CD4-positive, alpha-beta T cell treated with Interleukin-1 beta for 1 hour (primary cell): ENCODE measurements at places on chromosomes 16 and 17.

DNA sequence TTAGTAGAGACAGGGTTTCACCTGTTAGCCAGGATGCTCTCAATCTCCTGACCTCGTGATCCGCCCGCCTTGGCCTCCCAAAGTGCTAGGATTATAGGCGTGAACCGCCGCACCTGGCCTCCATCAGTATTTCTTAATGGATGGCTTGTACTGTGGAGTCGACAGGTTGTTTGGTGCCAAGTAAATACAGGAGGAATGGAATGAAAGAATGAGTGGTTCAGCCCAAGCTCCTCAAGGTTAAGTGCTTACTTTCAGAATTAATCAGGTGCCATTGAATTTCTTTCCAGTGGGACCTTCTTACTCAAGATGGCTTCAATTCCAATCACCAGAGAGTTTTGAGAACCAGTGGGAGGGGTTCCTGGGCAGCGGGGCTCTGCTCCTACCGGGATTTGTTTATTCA, 25.0 kb downstream of the ALOX15 start:
- no peak for DNase-seq

GRCh38 chr17:10776381-10776780, 27.5 kb downstream of the TMEM238L start:
- no peak for DNase-seq

DNA sequence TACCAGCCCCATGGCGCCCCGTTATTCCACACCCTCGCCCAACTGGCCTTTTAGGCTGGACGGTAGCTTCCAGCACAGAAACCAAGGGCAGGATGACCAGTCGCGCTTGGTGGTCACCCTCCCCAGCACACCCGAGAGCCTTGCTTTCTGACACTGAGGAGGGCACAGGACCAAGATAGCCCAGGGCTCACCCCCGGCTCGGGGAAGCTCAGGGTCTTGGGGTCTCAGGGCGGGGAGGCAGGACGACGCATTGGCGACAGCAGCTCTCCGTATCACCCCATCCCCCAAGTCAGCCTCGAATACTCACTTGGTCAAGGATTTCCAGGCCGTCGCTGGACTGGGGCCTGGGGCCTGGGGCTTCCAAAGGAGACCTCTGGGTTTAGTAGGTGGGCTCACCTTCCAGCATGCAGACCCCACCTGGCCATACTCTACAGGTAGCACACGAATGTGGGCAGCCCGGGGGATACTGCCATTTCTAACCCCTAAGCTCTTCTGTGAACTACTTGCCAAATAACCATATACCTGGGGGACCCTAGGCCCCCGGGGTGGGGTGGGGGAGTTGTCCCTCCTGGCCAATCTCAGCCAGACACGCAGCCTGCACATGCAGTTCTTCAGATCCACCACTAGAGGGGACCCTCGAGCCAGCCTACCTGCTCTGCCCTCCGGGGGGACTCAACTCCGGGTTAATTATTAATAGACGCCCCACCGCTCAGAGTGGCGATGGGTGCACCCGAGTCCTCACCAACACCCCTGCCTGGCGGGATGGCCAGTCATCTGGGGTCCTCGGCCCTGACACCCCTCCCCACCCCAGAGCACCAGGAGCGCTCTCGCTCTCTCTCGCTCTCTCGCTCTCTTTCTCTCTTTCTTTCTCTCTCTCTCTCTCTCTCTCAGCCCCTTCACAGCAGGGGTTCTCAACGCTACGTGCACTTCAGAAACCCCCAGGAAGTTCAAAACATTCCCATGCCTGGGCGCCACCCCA, 30.0 kb downstream of the TBC1D16 start:
- DNase-seq = peak; percentile 62

DNA sequence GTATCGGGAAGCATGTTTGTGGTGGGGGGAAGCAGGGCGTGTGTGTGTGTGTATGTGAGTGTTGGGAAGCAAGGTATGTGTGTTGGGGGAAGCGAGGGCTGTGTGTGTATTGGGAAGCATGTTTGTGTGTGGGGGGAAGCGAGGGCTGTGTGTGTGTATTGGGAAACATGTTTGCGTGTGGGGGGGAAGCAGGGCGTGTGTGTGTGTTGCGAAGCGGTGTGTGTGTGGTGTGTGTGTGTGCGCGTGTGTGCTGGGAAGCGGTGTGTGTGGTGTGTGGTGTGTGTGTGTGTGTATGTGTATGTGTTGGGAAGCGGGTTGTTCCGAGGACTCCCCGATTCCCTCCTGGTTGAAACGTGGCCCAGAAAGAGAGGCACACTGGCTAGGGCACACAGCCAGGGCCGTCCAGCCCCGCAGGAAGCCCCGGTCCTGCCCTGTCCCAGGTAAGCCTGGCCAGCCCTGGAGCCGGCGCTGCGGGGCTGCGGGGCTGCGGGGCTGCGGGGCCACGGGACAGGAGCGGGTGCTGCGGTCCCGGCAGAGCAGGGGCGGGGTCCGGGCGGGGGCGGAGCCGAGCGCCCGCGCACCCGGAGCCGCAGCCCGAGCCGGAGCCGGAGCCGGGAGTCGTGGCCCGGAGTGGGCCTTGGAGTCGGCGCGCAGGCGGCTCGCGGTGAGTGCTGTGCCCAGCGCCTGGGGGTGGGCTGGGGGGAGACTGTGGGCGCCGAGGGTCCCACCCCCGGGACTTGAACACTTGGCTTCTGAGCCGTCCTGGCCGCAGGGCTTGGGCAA, at the start of gene NOD2:
NOD2 (plus strand) TSS at position 608 of the 783 bp plus-strand sequence. CDS start 5,890 bp downstream, outside the sequence.
- DNase-seq = peak; percentile 31

DNA sequence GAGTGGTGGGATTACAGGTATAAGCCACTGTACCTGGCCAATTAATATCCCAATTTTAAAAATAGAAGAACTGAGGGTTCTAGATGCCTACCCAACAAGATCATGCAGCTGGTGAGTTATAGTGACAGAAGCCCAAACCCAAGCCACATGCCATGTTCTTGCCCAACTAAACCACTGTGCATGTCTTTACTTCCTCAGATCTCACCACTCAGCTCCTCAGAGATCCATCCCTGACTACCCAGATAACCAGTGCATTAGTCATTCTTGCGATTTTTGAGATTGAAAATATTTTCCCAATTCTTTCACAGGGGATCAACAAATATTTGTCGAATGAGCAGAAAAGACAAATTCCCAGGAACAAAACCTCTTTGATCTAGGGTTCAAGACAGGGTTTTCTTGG, 303.1 kb downstream of the CBLN1 start:
- no peak for DNase-seq

- no peak for DNase-seq
Observed at GRCh38 chr16:73124665-73125375, 76.9 kb upstream of the ZFHX3 start.

DNA sequence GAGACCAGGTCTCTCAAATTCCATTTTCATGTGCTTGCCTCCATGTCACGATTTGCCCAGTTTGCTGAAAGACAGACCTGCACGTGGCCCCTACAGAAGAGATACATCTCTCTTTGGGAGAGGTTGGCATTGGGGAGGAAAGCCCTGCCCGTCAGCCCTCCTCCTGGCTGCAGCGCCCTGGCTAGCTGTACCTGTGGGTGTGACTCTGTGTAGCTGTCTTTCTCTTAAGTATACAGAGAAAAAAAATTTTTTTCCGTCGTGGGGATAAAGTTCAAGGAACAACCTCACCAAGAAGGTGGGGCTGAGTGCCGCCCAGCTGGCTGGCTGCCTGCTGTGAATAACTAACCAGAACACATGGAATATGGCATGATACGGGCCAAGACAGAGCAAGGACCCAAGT, 26.5 kb downstream of the TMEM98 start:
- DNase-seq = no peak

- no peak for DNase-seq
Observed at GRCh38 chr17:12318571-12319266, 298.0 kb downstream of the MAP2K4 start.

DNA sequence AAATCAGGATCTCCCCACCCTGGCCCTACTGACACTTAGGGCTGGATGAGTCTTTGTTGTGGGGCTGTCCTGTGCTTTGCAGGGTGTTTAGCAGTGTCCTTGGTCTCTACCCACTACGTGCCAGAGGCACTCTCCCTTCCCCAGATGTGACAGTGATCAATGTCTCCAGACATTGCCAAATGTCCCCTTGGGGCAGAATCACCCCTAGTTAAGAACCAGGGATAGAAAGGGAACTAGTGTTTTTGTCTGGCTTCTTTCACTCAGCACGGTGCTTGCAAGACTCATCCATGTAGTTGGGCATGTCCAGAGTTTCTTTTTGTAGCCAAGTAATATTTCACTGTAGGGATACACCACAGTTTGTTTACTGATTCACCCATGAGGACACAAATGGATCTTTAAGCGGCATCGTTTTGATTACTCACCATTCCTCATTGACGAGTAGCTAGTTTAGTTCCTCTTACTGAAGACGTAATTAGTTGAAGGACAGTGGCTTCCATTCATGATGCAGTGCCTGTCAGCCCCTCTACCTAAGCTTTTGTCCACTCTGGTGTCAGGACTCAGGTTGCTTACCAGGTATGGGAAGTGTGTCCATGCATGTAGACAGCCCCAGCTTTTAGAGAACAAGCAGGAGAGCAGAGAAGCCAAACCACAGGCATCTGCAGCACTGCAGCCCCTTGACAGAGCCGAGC, 26.0 kb upstream of the ITGB4 start:
- DNase-seq = no peak

- no peak for DNase-seq
Observed at GRCh38 chr17:75020331-75021110, 8.1 kb downstream of the MRPL58 start.
